Prostate gland (tissue), 2 donors: ENCODE measurements at places on chromosomes 5 and 9. TPM values are rescaled to one million over a fixed set of nuclear protein-coding genes. Genes with fewer than 3 reads are reported as not detected.

GRCh38 chr5:105530716-105531261, 1968.2 kb upstream of the NUDT12 start:
- no peaks in the 10 kb centered on the region for H3K4me1 ChIP-seq
- H3K27me3 ChIP-seq, result no peaks in the 10 kb centered on the region
- DNase-seq, result no peak

DNA sequence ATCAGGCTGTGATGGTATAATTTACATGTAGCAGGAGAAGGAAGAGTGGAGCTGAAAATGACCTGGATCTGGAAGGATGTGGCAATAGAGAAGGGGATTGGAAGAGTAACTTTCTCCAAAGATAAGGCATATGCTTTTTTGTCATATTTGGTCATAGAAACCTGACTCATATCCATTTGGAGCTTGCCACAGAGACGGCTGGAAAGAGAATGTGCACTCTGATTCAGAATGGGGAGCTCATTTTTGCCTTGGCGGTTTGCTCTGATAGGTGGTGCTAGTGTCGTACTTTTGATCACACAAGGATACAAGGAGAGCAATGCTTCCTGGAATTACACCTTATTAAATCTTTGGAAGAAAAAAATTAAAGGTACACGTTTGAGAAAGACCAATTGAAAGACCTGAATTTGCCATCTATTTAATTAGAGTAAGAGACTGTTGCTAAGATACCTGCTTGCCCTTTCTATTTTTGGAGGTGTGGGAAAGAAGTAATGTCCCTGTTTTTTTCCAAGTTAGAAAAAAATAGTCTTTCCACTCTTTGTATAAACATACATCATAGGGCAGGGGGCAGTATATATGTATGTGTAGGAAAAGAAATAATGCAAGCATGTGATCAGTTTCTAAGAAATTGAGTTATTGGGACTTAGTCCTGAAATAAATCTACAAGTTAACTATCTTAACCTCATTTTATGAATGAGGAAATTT, 5.4 kb downstream of the LSM11 start:
- H3K4me1 ChIP-seq, result peaks cover 5% of the 10 kb centered on the region
- H3K36me3 ChIP-seq, result no peaks in the 10 kb centered on the region
- no peaks in the 10 kb centered on the region for H3K27me3 ChIP-seq

The PRSS3 gene
- 0.23 TPM for total RNA-seq

The SEMA6A gene
- total RNA-seq, result 12.8 TPM

The FOXD4L5 gene
- total RNA-seq, result not detected

The SLC6A19 gene
- 0.09 TPM for total RNA-seq

DNA sequence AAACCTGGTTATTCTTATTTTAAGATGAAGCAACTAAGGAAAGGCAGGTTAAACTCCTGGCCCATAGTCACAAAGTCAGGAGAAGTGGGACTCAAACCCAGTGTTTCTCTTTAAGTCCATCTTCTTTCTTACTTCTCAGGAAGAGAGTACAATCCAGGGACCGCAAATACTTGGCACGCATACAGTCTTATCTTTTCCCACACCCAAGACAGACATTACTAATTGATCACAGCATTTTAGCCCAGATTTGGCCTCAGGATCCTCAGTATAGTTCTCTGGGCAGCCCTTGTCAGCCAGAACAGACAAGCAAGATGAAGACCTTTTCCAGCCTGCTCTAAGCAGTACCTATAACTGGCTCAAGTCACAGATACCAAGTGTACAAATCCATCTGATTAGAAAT, 125.5 kb upstream of the RAI14 start:
- H3K36me3 ChIP-seq, result no peaks in the 10 kb centered on the region
- H3K4me3 ChIP-seq, result no peak overlapping the region
- no peak for DNase-seq
